ENCODE measurements at places on chromosomes 12 and 14.

DNA sequence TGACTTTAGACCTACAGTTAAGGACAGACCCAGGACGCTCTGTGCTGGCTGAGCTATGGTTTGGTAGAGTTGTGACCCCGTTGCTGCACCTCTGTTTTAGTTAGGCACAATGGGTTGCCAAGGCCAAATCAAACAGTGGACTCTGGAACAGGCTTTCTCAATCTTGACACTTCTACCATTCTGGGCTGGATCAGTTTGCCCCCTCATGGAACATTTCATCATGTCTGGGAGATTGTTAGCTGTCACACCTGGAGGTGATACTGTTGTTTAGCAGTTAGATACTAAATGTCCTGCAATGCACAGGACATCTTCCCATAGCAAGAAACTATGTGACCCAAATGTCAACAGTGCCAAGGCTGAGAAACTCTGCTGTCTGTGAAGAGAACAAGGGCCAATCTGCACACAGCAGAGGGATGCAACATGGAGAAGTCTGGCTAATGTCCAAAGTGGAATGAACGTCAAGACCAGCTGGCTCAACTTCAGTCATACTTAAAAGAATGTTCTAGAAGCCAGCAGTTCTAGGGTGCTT, 65.6 kb upstream of the DICER1 start:
- ATAC-seq: no peak
- no peak overlapping the region for H3K27ac ChIP-seq
- no peaks in the 10 kb centered on the region for H3K27me3 ChIP-seq
- H3K4me1 ChIP-seq: no peaks in the 10 kb centered on the region

DNA sequence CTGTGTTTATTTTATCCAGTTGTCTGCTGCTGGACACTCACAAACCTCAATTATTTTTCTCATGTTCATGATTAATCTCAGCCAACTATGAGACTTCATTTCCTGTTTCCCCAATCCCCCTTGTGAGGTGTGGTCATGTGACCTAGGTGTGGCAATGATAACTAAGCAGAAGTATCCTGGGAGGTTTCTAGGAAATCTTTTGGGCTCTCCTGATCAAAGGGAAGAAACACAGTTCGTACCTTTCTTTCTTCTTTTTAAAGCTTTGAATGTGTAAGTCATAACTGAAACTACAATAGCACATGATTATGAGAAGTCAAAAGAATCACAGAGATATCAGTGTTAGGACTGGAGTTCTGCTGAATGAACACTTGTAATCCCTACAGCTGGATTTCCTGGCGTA, 34.4 kb upstream of the MANSC4 start:
- no peak overlapping the region for H3K4me3 ChIP-seq
- H3K27ac ChIP-seq: no peak overlapping the region
- no peaks in the 10 kb centered on the region for H3K27me3 ChIP-seq
- no peaks in the 10 kb centered on the region for H3K36me3 ChIP-seq
- H3K4me1 ChIP-seq: no peaks in the 10 kb centered on the region

GRCh38 chr12:41142376-41142775, 45.7 kb upstream of the PDZRN4 start:
- no peaks in the 10 kb centered on the region for H3K27me3 ChIP-seq
- H3K4me3 ChIP-seq: no peak overlapping the region
- no peak overlapping the region for H3K27ac ChIP-seq

DNA sequence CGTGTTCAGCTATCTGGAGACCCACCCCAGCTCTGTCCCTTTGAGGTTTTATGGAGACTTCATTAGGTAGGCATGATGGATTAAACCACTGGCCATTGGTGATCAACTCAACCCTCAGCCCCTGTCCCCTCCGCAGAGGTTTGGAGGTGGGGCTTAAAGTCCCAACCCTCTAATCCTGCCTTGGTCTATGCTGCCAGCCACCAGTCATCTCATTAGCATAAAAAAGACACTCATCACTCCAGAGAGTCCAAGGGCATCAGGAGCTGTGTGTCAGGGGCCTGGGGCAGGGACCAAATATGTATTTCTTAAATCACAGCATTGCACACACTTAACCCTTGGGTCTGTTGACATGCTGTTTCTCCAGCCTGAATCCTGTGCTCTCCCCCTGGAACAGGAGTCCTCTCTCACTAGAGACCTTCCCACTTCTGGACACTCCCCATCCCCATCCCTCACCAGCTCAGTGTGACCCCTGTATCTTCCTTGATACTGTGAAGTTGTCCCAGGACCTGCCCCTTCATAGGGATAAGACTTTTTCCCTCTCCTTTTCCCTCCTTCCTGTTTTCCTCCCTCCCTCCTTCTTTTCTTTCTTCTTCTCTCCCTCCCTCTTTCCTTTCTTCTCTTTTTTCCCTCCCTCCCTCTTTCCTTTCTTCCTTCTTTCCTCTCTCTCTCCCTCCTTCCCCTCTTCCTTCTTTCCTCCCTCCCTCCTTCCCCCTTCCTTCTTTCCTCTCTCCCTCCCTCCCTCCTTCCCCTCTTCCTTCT, 54.7 kb upstream of the CLMN start:
- peaks cover 31% of the 10 kb centered on the region for H3K27me3 ChIP-seq
- no peak overlapping the region for H3K27ac ChIP-seq
- no peak overlapping the region for H3K4me3 ChIP-seq
- no peak for ATAC-seq

GRCh38 chr12:80199931-80200330, 100.6 kb downstream of the OTOGL start:
- ATAC-seq: no peak
- H3K27me3 ChIP-seq: peaks cover 20% of the 10 kb centered on the region
- no peak overlapping the region for H3K27ac ChIP-seq
- no peak overlapping the region for H3K4me3 ChIP-seq
- no peaks in the 10 kb centered on the region for H3K36me3 ChIP-seq

GRCh38 chr12:104627990-104628830, 171.5 kb downstream of the CHST11 start:
- H3K27ac ChIP-seq: peak overlapping the region; percentile 59
- peaks cover 38% of the 10 kb centered on the region for H3K36me3 ChIP-seq
- H3K4me1 ChIP-seq: peaks cover 70% of the 10 kb centered on the region
- no peak for ATAC-seq
- H3K27me3 ChIP-seq: no peaks in the 10 kb centered on the region
- H3K4me3 ChIP-seq: no peak overlapping the region

- H3K4me3 ChIP-seq: peak overlapping the region; percentile 94
- H3K27me3 ChIP-seq: no peaks in the 10 kb centered on the region
- no peak for ATAC-seq
- H3K4me1 ChIP-seq: peaks cover 11% of the 10 kb centered on the region
- peak overlapping the region; percentile 98 for H3K27ac ChIP-seq
- peaks cover 31% of the 10 kb centered on the region for H3K36me3 ChIP-seq
Observed at GRCh38 chr12:89710873-89711750, 2.5 kb upstream of the ATP2B1 start.

- H3K36me3 ChIP-seq: peaks cover 10% of the 10 kb centered on the region
- no peaks in the 10 kb centered on the region for H3K27me3 ChIP-seq
- peak; percentile 95 for ATAC-seq
Observed at GRCh38 chr14:52175982-52176502, 91.5 kb upstream of the PTGDR start.

DNA sequence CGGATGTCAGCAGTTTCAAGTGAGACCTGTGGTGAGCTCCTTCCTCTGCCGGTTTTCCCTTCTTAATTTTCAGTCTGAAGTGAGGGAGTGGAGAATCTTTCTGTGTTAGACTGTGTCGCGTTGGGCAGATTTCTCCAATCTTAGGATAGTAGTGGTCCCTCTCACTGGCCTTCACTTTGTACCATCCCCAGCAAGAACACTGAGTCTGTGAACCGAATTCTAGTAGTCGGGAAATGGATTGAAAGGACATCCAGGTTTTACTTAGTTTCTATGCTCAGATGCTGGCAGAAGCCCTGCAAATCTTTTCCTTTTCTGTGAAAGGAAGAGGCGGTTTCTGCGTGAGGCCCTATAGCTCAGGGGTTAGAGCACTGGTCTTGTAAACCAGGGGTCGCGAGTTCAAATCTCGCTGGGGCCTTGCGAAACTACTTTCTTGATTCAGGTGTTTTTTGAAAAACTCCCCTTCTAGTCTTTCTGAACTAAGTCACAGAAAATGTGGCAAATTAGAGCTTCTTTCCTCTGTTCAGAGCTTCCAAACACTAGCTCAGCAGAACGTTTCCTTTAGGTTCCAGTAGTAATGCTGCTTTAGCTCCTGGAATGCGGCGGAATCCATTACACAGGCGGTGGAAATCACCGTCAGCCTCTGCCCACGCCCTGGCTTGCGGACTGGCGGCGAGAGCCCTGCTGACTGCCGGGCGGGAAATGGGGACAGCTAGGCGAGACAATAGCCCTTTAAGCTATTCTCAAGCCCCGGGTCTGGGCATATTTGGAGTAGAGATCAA, 2.8 kb upstream of the RNASE4 start:
- no peak overlapping the region for H3K4me3 ChIP-seq
- no peaks in the 10 kb centered on the region for H3K36me3 ChIP-seq
- H3K4me1 ChIP-seq: peaks cover 6% of the 10 kb centered on the region
- ATAC-seq: peak; percentile 59
- no peak overlapping the region for H3K27ac ChIP-seq

GRCh38 chr12:13952096-13952495, 29.3 kb downstream of the GRIN2B start:
- H3K27ac ChIP-seq: no peak overlapping the region
- ATAC-seq: no peak
- H3K27me3 ChIP-seq: peaks cover 39% of the 10 kb centered on the region
- no peaks in the 10 kb centered on the region for H3K4me1 ChIP-seq

GRCh38 chr14:91545946-91546716, 36.0 kb upstream of the PPP4R3A start:
- no peak overlapping the region for H3K4me3 ChIP-seq
- H3K4me1 ChIP-seq: no peaks in the 10 kb centered on the region
- H3K27ac ChIP-seq: no peak overlapping the region
- H3K27me3 ChIP-seq: peaks cover 37% of the 10 kb centered on the region
- H3K36me3 ChIP-seq: peaks cover 13% of the 10 kb centered on the region

GRCh38 chr12:11855983-11856374, 206.5 kb downstream of the ETV6 start:
- peak overlapping the region; percentile 36 for H3K4me3 ChIP-seq
- H3K27me3 ChIP-seq: no peaks in the 10 kb centered on the region
- peaks cover 34% of the 10 kb centered on the region for H3K4me1 ChIP-seq
- peaks cover 78% of the 10 kb centered on the region for H3K36me3 ChIP-seq

DNA sequence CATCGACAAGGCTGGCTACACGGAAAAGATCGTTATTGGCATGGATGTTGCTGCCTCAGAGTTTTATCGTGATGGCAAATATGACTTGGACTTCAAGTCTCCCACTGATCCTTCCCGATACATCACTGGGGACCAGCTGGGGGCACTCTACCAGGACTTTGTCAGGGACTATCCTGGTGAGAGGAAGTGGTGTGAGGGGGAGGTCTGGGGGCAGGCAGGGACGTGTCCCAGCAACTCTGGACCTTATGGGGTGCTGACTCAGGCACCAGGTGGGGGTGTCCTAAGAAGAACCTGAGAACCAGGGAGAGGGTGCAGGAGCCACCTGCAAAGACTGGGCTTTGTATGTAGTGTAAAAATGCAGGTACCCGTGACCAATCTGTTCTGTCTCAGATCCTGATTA, 5.2 kb downstream of the ENO2 start:
- H3K4me1 ChIP-seq: peaks cover 62% of the 10 kb centered on the region
- no peaks in the 10 kb centered on the region for H3K27me3 ChIP-seq
- H3K4me3 ChIP-seq: no peak overlapping the region
- H3K36me3 ChIP-seq: peaks cover 26% of the 10 kb centered on the region
- ATAC-seq: no peak
- H3K27ac ChIP-seq: no peak overlapping the region

DNA sequence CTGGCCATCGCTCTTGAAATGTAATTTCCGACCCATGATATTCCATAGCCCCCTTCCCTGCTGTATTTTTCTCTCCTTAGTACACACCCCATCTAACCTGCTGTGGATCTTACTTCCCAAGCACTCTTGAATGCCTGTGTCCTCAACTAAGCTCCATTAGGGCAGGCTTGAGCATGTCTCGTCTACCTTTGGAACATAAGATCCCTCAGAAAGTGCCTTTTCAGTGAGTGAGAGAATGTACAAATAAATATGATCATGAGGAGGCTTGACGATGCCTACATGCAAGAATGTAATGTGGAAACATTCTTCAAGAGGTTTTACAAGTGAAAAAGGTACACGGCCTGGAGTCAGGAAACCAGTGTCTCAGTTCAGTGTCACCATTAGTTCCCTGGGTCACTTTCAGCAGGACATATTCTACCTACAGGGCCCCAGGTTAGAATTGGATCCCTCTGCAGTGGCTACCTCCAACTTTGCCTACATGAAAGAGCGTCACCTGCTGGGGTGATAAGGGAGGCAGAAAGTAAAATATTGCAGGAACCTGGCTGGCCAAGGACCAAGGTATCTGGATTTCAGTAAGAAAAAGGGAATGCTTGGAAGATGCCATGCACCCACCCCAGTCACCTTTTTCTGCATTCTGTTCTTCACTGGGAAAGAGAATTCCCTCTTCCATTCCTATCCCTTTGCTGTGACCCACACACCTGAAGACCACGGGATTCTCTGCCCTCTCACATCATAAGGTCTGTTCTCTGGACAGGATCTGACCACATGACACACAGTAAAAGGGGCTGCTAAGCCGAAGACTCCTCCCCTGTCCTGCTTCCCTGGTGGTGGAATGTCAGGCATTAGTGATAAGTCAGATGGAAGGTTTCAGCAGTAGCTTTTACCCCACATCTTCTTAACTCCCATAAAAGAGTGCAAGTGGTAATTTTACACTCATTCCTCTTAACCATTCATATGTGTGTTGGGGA, 24.6 kb upstream of the SERPINA1 start:
- no peak overlapping the region for H3K4me3 ChIP-seq
- H3K4me1 ChIP-seq: no peaks in the 10 kb centered on the region
- no peak overlapping the region for H3K27ac ChIP-seq
- H3K36me3 ChIP-seq: no peaks in the 10 kb centered on the region

DNA sequence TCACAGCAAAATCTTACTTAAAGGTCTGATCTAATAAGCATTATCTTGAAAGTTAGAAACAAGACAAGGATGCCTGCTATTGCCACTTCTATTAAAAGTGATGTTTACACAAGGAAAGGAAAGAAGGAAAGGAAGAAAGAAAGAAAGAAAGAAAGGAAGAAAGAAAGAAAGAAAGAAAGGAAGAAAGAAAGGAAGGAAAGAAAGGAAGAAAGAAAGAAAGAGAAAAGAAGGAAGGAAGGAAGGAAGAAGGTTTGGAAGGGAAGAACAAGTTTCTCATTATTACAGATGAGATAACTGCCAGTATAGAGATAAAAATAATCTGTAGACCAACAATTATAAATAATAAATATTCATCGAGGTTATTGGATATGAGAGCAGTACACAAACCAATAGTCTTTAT, 35.8 kb upstream of the KCNA1 start:
- H3K4me3 ChIP-seq: no peak overlapping the region
- H3K4me1 ChIP-seq: no peaks in the 10 kb centered on the region
- no peaks in the 10 kb centered on the region for H3K36me3 ChIP-seq
- no peak for ATAC-seq

GRCh38 chr12:54126029-54126695, 62.6 kb downstream of the SMUG1 start:
- H3K4me1 ChIP-seq: peaks cover 39% of the 10 kb centered on the region
- H3K27me3 ChIP-seq: peaks cover 65% of the 10 kb centered on the region
- peak overlapping the region; percentile 27 for H3K27ac ChIP-seq
- peaks cover 4% of the 10 kb centered on the region for H3K36me3 ChIP-seq
- peak; percentile 50 for ATAC-seq

Measured in stimulated activated memory B cell treated with anti-CD40 and anti-IgM and Interleukin-4, amounts not matched to agents 10 μg/mL and 1 μg/mL and 100 μg/mL, for 72 hours (primary cell).